Aorta (tissue), 5 donors: ENCODE measurements at places on chromosomes 11 and 22. TPM values are rescaled to one million over a fixed set of nuclear protein-coding genes. Genes with fewer than 3 reads are reported as not detected.
A peak's percentile ranks its signal among the peaks of the same experiment; 100 is the strongest.

DNA sequence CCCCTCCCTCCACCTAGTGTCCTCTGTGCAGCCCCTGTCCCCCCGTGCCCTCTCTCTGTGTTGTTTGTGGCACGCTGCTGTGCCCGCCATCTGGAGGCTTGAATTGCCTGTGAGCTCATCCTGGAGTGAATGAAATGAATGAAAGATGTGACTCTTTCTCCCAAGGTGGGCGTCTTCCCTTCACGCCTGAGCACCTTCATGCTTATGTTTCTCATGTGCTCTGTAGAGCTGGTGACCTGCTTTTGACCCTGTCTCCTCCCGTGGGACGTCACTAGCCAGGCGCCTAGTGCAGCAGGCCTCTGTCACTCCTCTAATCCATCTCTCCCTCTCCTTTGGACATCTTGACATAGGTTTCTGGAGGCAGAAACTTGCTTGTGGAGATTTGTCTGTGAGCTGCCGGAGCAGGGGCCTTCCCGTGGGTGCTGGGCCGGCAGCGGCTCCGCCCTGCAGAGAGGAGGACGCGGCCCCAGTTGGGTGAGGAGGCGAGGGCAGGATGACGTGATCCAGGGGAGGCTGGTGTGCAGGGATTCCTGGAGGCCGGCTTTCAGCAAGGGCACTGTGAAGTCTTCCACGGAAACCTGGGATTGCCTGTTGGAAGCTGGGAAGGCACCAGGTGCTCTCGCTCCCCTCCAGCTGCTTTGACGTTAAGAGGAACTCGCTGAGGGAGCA, 40.6 kb downstream of the MUC6 start:
- no peaks in the 10 kb centered on the region for H3K4me1 ChIP-seq
- no peaks in the 10 kb centered on the region for H3K27me3 ChIP-seq
- H3K36me3 ChIP-seq = no peaks in the 10 kb centered on the region
- no peak overlapping the region for H3K27ac ChIP-seq

DNA sequence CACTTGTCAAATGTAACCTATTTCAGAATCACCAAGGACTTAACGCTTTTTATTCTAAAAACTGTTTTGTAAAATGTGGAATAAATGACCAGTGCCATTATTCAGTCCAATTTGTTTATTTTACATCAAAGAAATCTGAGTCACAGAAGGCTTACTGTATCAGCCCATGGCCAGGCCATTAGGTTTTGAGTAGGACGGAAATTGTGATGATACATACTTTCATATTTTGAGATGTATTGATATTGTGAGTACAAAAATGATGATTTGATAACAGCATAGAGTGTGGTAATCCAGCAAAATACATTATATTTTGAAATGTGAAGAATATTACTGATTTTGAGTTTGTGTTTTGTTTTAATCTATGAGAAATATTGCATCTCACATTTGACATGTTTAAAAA, 81.1 kb downstream of the PIWIL3 start:
- no peaks in the 10 kb centered on the region for H3K36me3 ChIP-seq
- no peaks in the 10 kb centered on the region for H3K4me1 ChIP-seq
- no peak for DNase-seq
- H3K27ac ChIP-seq = no peak overlapping the region
- H3K27me3 ChIP-seq = no peaks in the 10 kb centered on the region
- H3K4me3 ChIP-seq = no peak overlapping the region

- no peak for DNase-seq
- H3K27ac ChIP-seq = no peak overlapping the region
- no peak overlapping the region for H3K4me3 ChIP-seq
- no peaks in the 10 kb centered on the region for H3K27me3 ChIP-seq
Measured at GRCh38 chr22:40727964-40728615, 48.8 kb downstream of the MCHR1 start.

DNA sequence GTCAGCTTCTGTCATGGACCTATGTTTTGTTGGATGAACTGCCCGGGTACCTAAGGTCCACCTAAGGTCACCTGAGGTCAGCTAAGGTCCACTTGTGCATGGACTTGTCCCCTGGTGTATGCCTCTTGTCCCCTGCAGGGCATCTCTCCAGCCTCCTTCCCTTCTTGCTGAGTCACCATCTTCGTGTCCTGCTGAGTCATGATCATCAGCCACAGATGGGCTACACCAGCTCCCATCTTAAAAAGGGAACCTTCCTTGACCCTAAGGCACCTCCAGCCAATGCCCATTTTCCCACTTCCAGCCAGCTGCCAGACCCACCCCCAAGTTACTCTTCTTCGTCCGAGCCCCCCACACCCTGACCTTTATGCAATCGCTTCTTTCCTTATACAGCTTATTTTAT, 544.9 kb downstream of the TBC1D22A start:
- no peaks in the 10 kb centered on the region for H3K36me3 ChIP-seq
- DNase-seq = no peak
- no peak overlapping the region for H3K27ac ChIP-seq
- no peaks in the 10 kb centered on the region for H3K4me1 ChIP-seq

- no peaks in the 10 kb centered on the region for H3K36me3 ChIP-seq
- H3K27me3 ChIP-seq = no peaks in the 10 kb centered on the region
- H3K4me3 ChIP-seq = no peak overlapping the region
- peak; percentile 73 for DNase-seq
- peaks cover 4% of the 10 kb centered on the region for H3K4me1 ChIP-seq
- peak overlapping the region; percentile 90 for H3K27ac ChIP-seq
Measured at GRCh38 chr22:27783436-27784119, 18.0 kb downstream of the MN1 start.

GRCh38 chr11:95092549-95093324, 3.1 kb downstream of the ENDOD1 start:
- H3K27ac ChIP-seq = no peak overlapping the region
- no peaks in the 10 kb centered on the region for H3K27me3 ChIP-seq
- H3K36me3 ChIP-seq = no peaks in the 10 kb centered on the region
- H3K4me3 ChIP-seq = no peak overlapping the region
- DNase-seq = no peak

DNA sequence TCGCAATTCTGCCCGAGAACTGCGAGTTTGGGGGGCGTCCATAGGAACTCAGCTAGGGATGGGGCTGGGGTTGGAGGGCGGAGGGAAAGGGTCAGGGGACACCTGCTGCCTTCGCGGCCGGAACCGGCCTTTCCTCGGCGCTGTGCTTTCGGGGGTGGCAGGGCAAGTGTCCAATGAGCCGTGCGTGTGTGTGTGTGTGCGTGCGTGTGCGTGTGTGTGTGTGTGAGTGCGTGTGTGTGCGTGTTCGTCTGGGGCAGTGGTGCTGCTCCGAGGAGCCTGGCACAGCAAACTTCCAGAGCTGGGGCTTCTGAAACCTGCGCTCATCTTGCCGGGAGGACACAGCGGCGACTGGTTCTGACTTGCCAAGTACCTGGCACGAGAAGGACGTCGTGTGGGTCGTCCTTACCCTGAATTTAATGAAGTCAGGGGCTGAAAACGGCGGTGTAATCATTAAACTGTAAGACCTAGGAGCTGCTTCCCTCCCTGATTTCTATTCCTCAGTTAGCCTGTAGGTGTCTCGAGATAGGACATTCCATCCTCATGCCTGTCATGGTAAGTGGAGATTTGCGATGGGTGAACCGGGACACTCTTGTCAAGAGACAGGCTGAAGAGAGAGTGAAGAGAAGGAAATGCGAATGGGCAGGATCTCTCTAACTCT, 27.0 kb upstream of the AMOTL1 start:
- peak overlapping the region; percentile 49 for H3K4me3 ChIP-seq
- H3K36me3 ChIP-seq = no peaks in the 10 kb centered on the region
- no peak overlapping the region for H3K27ac ChIP-seq
- H3K4me1 ChIP-seq = no peaks in the 10 kb centered on the region
- H3K27me3 ChIP-seq = no peaks in the 10 kb centered on the region
- DNase-seq = peak; percentile 59

- H3K27ac ChIP-seq = no peak overlapping the region
- no peaks in the 10 kb centered on the region for H3K36me3 ChIP-seq
- H3K4me1 ChIP-seq = no peaks in the 10 kb centered on the region
- no peak overlapping the region for H3K4me3 ChIP-seq
Measured at GRCh38 chr11:66280428-66280827, 2.5 kb downstream of the CNIH2 start.

DNA sequence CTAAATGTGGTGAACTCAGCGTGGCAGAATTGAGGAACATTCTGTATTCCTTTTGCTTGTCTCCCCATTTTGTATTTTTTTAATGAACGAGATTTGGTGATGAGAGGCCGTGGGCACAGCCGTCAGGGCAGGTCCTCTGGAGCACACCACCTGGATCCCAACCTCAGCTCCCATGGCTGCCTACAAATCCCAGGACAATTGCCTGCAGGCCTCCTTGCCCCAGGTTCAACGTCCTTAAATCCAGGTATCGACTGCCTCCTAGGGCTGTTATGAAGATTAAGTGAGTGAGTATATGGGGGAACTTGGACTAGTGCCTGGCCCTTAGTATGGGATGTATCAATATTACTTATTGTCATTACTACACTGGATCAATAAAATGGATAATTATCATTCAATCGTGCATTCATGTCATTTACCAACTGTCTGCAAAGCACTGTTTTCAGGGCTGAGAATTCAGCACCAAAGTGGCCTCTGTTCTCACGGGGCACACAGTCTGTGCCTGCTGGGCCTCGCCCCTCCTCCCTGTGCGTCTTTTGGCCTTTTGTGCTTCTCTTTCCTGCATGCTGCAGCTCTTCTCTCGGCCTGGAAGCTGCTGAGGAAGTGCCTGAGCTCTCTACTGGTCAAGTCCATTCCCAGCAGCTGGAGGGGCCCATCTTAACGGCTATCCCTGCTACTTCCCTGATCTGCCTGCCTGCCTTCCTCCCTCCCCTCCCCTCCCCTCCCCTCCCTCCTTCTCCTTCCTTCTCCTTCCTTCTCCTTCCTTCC, 1343.7 kb downstream of the BRD1 start:
- no peak overlapping the region for H3K27ac ChIP-seq
- no peaks in the 10 kb centered on the region for H3K36me3 ChIP-seq
- no peaks in the 10 kb centered on the region for H3K27me3 ChIP-seq
- DNase-seq = no peak

GRCh38 chr11:12691473-12691872, 17.3 kb downstream of the TEAD1 start:
- DNase-seq = no peak
- no peak overlapping the region for H3K4me3 ChIP-seq
- no peaks in the 10 kb centered on the region for H3K27me3 ChIP-seq

DNA sequence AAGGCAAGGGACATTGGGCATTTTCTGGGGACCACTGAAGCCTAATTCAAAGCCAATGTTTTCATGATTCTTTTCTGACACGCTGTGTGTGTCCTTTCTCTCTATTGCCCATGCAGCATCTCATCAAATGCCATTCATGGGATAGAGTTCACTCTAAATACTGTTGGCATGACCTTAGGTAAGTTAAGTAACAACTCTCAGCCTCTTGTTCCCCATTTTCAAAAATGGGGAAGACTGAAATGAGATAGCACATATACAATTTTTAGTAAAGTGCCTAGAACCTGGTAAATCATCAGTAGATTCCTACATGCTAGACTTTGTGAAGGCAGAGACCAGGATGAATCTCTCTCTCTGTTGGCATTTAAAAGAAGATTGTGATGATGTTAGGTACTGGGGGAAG, 12.7 kb upstream of the OR52K2 start:
- H3K4me1 ChIP-seq = peaks cover 1% of the 10 kb centered on the region
- no peak overlapping the region for H3K27ac ChIP-seq
- no peak overlapping the region for H3K4me3 ChIP-seq
- H3K27me3 ChIP-seq = no peaks in the 10 kb centered on the region
- DNase-seq = no peak
- no peaks in the 10 kb centered on the region for H3K36me3 ChIP-seq

DNA sequence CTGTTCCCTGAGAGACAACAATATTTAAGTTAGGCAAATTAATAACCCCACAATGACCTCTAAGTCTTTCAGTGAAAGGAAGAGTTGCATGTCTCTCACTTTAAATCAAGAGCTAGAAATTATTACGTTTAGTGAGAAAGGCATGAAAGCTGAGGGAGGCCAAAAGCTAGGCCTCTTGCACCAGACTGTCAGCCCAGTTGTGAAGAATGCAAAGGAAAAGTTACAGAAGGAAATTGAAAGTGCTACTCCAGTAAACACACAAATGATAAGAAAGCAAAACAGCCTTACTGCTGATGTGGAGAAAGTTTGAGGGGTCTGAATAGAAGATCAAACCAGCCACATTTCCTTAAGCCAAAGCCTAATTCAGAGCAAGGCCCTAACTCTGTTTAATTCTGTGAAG, 45.0 kb downstream of the BBOX1 start:
- no peak for DNase-seq
- H3K27me3 ChIP-seq = no peaks in the 10 kb centered on the region
- H3K36me3 ChIP-seq = no peaks in the 10 kb centered on the region
- H3K27ac ChIP-seq = no peak overlapping the region
- no peaks in the 10 kb centered on the region for H3K4me1 ChIP-seq

GRCh38 chr22:42326301-42326700, 55.8 kb upstream of the TCF20 start:
- H3K4me1 ChIP-seq = no peaks in the 10 kb centered on the region
- H3K27me3 ChIP-seq = no peaks in the 10 kb centered on the region
- DNase-seq = no peak

GRCh38 chr11:99065121-99065520, 44.4 kb downstream of the CNTN5 start:
- H3K4me3 ChIP-seq = no peak overlapping the region
- H3K4me1 ChIP-seq = no peaks in the 10 kb centered on the region
- H3K36me3 ChIP-seq = no peaks in the 10 kb centered on the region
- H3K27me3 ChIP-seq = no peaks in the 10 kb centered on the region
- no peak for DNase-seq

DNA sequence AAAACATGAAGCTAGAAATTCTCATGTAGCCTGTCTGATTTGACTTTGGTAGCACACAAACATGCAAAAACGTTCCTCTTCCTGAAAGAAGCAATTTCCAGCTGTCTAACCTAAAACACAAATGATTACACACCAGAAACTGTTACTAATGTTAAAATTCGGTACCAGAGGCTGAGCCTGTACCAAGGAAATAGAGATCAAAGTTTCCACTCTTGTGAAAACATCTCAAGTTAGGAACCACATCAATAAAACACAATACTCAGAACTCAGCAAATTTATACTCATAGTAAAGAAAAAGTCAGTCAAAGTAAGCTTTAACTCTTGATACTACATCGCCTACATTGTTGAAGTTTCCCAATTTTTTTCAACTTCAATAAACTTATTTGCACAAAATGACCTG, 107.8 kb downstream of the FCHSD2 start:
- H3K27ac ChIP-seq = no peak overlapping the region
- no peak for DNase-seq
- no peaks in the 10 kb centered on the region for H3K4me1 ChIP-seq
- no peak overlapping the region for H3K4me3 ChIP-seq

GRCh38 chr11:134276396-134277182, 410 bp downstream of the GLB1L3 start:
- H3K4me1 ChIP-seq = no peaks in the 10 kb centered on the region
- no peak overlapping the region for H3K27ac ChIP-seq
- no peaks in the 10 kb centered on the region for H3K36me3 ChIP-seq
- peak overlapping the region; percentile 5 for H3K4me3 ChIP-seq

Gene LRRC56
- 1.3 TPM for total RNA-seq

Gene MEI1
- total RNA-seq = 2.0 TPM

Gene KRTAP5-2
- not detected for total RNA-seq

Gene RASD2
- total RNA-seq = 29.8 TPM

Gene SLC22A9
- total RNA-seq = not detected

Gene APOA1
- not detected for total RNA-seq

Gene PKNOX2
- total RNA-seq = 7.7 TPM
